ENCODE measurements at places on chromosomes 11 and 22.

- DNase-seq = no peak
Measured at GRCh38 chr11:2844116-2844842, 41.3 kb downstream of the CDKN1C start.

- DNase-seq = no peak
Measured at GRCh38 chr11:64018310-64018709, 17.4 kb upstream of the FLRT1 start.

GRCh38 chr11:72229925-72230763, 5.6 kb downstream of the INPPL1 start:
- no peak for DNase-seq

GRCh38 chr11:93653080-93653479, 8.4 kb upstream of the CEP295 start:
- DNase-seq = no peak

DNA sequence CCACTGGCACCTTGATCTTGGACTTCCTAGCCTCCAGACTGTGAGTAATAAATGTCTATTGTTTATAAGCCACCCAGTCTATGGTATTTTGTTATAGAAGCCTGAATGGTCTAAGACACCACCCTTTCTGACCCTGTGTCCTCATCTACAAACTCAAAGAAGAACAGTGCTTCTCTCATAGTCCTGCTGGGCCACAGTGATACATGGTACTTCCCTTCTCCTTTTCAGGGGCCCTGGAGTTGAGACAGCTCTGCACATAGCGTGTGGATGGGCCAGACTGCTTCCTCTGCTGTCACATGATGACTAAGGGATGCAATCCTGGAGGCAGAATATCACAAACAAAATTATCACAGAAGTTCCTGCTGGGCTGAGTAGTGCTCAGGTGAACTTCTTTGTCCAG, 5.0 kb downstream of the KCNJ11 start:
- DNase-seq = no peak

DNA sequence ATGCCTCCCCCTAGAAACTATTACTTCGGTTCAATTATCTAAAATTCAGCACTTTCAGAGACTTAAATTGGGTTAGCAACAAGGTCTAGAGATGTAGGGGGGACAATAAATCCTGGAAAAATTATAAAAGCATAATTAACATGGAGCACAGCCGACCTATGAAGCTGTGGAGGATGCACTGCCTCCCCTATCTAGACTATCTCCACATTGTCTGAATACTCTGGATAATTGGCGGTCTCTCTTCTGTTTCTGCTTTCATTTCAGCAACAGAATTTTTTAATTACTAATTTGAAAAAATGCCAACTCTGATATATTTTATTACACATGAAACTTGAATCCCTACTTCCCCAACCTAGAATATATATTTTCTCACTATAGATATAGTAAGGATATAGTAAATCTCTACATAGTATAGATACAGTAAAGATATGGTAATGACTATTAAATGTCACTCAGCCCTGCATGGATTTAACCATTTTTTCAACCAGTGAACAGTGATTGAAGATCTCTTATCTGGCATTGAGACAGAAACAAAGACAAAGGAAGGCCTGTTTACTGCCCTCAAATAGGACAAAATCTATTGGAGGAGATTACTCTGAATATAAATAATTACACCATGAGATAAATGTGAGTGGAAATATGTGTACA, 157.6 kb downstream of the BLID start:
- DNase-seq = no peak

GRCh38 chr22:39839917-39840510, 53.5 kb downstream of the ENTHD1 start:
- DNase-seq = no peak

DNA sequence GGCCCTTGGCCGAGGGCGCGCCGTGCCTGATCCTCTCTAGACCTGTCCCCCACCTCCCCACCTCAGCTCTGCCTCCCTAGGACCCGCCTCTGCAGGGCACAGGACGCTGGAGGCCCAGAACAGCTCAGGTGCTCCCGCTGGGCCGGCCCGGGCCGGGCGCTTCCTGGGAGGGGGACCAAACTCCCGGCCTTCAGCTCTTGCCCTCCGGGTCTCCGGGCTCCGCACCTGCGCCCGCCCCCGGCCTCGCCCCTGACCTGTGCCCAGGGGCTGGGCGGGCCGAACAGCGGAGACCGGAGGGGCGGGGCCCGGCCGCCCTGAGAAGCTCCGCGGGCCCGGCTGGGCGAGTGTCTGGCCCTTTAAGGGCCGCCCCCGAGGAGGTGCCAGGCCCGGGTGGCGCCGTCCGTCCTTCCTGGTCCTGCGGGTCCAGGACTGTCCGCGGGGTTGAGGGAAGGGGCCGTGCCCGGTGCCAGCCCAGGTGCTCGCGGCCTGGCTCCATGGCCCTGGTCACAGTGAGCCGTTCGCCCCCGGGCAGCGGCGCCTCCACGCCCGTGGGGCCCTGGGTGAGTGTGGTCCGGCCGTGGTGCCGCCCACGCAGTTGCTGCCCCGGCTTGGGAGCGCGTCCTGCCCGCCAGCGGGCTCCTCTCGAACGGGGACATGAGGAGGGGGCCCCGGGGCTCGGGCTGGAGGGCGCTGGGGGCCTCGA, at the start of gene SSH3:
SSH3 (plus strand) TSS at position 399 of the 703 bp plus-strand sequence; CDS start at position 495, 96 bp downstream.
- DNase-seq = peak; percentile 30

GRCh38 chr22:33806191-33806590, 114.1 kb downstream of the LARGE1 start:
- no peak for DNase-seq

DNA sequence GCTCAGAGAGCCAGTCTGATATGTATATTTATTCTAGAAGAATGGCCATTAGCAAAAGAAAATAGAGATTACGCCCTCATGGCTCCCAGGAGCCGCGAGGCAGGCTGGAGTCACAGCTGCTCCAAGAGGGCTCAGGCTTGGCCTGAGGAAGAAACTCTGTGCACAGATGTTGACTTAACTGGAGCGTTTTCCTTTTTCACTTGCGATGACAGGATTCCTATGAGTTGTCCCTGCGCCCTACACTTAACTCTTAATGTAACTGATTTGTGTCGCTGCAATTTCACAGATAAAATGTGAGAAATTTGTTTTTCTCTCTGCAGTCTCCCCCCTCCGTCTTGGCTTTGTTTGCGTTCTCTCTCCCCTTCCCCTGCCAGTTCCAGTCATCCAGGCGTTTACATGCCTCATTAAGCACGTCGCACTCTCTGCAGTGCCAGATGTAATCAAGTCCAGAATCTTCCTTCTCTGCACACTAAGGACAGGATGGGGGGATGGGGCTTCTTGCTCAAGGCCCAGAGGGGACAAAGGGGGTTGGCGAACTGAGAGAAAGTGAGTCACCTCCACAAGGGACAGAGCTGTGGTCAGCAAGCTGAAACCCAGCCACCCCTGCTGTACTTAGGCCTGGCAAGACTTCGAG, 1060.1 kb downstream of the NTM start:
- DNase-seq = peak; percentile 28

DNA sequence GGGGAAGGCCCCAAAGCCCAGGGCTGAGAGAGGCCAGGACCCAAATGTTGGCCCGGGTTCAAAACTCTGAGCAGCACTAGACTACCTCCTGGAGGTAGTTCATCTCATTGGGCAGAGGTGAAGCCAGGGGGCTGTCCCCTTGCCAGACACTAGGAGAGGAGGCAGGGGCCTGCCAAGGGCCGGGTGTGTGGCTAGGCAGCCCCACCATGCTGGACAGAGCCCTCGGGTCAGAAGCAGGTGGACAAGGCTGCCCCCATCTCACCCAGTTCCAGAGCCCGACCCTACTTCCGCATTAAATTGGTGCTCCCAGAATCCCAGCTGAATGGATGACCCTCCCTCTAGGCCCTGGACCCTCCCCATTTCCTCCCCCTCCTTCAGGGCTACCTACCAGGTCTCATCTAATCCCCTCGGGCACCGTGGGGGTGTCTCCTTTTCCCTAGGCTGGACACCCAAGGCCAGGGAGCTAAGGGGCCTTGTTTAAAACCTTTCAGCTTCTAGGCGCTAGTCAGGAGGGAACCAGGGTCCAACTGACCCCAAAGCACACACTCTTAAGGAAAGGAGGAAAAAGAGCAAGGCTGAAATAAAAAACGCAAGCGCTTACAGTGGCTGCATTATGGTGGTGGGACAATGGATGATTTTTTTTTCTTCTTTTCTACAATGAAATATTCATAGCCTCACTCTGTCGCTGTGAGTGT, 72.1 kb upstream of the TCF20 start:
- no peak for DNase-seq

DNA sequence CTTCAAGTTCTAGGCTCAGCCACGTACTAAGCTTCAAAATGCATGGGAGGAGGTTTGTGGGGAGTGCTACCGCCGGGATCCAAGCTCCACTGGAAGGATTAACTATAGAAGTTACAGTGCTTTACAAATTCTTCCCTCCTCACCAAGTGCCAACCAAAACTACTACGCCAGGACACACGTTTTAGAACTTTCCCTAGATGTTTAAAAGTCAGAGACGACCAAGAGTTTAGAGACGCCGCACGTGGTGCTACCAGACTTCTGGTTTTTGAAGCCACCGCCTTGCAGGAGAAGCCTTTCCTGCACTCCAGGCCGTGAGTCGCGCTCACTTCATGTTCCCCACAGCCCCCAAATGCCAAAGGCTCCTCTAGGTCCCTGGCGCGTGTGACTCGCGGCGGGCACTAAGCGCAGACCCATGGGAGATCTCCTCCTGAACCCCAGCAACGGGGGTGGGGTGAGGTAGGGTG, 734 bp downstream of the SNU13 start:
- no peak for DNase-seq

Measured in fibroblast of upper back skin (primary cell).